ENCODE measurements at places on chromosomes 2 and 18.

- no peak for DNase-seq
These were observed at the start of gene ZBTB7C for GRCh38 chr18:48408727-48409590. ZBTB7C (minus strand) TSS chr18:48409383.

- no peak for DNase-seq
These were observed 6.6 kb downstream of the D2HGDH start for GRCh38 chr2:241741016-241741415.

- DNase-seq = no peak
These were observed 32.7 kb downstream of the COX7A2L start for GRCh38 chr2:42328148-42328833.

GRCh38 chr2:160741815-160742214, 248.2 kb upstream of the RBMS1 start:
- no peak for DNase-seq

DNA sequence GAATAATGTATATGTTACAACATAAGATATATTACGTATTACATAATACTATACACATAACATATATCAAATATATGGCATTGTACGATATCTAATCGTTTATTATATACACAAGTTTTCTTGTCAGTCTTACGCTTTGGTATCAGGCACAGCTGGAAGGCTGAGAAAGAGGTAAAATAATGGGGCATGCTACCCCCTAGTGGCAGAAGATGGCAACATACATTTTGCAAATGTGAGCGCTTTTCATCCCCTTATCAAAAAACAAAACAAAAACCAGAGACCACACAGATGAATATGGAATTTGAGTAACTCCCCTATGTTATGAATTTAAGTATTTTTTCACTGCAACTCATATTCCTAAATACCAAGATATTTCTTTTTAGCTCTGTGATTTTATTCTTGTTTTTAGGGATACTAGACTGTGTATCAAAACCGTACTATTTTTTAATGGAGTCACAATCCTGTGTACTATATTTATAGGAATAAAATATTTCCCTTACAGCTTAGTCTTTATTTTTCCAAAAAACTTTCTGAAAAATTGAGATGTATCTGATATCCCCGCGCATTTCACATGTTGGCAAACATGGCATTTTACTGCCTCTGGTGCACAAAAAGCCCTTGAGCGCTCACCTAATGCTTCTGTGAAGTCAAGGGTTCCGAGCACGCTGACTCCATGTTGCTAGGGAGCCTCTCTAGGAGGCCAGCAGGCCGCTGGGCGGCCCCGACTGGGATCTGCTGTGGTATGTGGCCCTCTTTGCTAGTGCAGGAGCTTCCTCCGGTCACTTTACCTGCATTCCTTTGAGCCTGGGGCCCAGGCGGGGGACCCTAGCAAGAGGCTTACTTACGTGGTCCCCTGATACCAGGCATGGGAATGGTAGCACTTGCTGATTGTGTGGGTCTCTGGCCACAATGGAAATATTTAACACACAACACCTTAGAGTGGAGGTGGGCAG, 62.5 kb downstream of the SLC4A3 start:
- no peak for DNase-seq

- no peak for DNase-seq
These were observed 101.8 kb downstream of the C2orf74 start for GRCh38 chr2:61263830-61264229.

DNA sequence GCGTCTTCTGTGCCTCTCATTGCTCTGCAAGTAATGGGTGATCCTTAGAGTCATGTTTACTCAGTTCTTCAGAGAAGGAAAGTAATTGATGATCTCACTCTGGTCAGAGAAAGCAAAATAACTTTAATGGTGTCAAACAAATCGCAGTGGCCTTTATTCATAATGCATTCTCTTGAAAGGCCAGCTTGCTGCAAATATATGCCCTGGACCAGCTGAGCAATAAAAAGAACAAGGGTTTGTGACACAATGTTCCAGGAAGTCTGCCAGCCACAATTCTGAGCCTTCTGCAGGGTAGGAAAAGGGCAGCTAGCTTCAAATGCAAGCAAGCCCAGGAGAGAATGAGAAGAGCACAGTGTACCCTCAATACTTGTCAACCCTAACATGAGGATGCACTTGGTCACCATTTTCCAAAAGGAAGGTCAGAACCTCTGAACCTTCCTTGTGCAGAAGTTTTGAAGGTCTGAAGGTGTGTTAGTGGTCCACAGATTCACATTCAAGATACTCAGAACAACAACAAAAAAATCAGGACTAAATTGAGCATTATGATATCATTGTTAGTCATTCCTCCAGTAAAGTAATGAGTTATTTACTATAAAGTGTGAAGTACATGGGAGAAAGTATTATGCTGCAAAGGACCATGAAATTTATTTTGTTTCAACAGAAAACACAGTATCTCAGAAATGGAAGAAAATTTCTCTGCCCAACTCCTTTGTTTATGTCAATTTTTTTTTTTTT, 355.6 kb downstream of the PAX3 start:
- DNase-seq = no peak

- no peak for DNase-seq
These were observed 347.6 kb downstream of the CYRIA start for GRCh38 chr2:16318051-16318450.

DNA sequence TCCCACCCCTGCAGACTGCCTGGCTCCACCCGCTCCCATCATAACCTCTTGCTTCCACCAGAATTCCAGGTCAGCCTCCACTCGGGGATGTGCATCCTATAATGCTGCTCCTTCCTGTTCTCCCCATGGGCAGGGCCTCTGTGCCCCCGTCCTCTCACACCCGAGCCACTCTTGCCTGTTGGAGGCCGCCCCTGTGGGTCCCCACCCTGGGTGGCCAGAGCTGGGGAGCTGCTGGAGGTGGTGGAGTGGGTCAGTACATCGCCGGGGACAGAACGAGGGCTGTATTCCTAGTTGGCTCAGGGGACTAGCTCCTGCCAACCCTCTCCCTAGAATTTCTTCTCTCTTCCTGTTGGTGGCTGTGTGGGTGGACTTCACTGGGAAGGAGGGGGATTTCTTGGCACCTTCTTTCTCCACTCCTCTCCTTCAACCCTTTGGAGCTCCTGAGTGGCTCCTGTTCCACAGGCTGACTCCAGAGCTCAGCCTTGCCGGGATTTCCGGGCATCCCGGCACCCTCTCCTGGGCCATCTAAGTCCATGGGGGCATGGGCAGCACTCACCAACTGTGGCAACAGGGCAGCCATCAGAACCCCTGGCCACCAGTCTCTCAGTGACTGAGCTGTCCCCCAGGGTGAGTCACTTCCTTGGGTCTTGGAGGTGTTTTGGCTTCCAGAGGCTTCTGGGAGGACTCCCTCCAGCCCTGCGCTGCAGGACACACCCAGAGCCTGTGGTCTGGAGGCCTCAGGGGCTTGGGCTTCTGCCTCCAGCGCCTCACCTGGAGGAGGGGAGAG, 88.2 kb upstream of the MCFD2 start:
- no peak for DNase-seq

- DNase-seq = no peak
These were observed 469.0 kb downstream of the SLC4A3 start for GRCh38 chr2:220096406-220096805.

DNA sequence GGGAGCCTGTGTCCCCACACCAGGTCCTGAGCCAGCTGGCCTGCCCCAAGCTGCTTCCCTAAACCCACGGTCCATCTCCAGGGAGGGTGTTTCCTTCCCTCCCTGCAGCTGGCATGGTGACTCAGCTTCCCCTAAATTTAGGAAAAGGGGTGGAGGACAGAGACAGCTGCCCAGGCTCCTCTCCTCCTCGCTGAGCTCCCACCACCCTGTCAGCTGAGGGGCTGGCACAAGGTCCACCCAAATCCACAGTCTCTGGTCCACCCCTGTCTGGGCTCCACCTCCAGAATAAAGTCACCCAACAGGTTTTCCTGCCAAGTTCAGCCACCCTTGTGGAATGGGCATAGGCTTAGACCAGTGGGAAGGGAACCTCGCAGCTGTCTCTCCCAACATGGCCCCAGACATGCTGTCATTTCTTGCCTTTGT, 156.5 kb downstream of the TNS1 start:
- no peak for DNase-seq

DNA sequence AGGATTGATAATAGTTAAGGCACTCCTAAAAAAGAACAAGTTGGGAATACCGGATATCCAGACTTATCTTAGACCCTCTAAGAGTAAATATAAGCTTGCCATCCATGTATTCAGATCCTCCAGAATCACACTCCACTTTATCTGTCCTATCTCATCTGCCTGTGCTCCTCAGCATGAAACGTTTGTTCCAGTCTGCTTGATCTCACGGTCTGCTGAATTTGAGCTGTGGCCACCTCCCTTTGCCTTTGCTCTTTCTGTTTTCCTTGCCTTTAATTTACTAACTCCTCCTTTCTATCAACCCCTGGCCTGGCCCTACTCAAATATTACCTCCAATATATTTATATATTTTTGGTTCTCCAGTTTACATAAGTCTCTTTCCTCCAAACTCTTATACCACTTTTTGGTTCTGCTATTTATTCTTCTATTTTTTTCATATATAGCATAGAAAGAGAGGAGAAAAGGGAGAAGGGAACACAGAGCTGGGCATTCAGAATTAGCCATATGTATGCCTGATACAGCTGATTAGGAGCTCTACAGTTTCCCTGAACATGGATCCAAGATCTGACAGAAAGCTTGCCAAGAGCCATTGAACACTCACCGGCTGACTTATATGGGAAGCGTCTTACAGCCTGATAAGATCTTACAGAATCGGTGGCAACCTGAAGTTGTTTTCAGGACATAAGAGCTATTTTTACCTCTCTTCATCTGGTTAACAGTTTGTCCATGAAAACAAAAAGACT, 21.8 kb upstream of the DNAJC27 start:
- no peak for DNase-seq

DNA sequence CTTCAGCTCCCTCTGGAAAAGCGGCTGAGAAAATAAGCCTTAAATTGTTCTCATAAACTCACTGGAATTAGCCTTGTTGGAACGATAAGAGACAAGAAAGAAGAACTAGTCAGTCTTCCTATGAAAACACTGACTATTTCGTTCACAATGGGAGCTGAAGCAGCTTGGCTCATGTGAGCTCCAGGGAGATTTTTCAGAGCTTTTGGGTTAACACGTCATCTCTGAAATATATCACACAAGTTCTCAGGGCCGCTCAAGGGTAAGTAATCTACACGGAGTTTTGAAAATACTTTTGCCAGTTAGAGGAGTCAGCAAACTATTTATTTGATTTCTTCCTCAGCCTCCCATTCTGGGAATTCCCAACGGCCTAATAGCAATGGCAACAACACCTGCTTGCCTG, 316.2 kb upstream of the MGAT5 start:
- DNase-seq = no peak

- no peak for DNase-seq
These were observed 22.4 kb downstream of the PTPN2 start for GRCh38 chr18:12861637-12862036.

- no peak for DNase-seq
These were observed 292.8 kb downstream of the CCDC85A start for GRCh38 chr2:56476509-56477071.

- no peak for DNase-seq
These were observed 911.4 kb upstream of the ZEB2 start for GRCh38 chr2:145431181-145431951.

GRCh38 chr2:109000738-109001137, 11.7 kb upstream of the EDAR start:
- DNase-seq = no peak

DNA sequence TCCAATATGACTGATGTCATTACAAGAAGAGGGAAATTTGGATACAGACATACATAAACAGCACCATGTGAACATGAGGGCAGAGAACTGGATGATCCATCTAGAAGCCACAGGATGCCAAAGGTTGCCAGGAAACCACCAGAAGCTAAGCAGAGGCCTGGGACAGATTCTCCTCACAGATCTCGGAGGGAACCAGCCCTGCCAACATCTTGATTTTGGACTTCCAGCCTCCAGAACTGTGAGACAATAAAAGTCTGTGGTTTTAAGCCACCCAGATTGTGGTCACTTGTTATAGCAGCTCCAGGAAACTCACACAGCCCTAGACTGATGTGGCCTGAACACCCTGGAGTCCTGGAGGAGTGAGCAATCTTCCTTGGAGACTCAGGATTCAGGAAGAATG, 351.6 kb downstream of the EIPR1 start:
- no peak for DNase-seq

GRCh38 chr2:64447317-64448040, 6.5 kb upstream of the LGALSL start:
- no peak for DNase-seq

DNA sequence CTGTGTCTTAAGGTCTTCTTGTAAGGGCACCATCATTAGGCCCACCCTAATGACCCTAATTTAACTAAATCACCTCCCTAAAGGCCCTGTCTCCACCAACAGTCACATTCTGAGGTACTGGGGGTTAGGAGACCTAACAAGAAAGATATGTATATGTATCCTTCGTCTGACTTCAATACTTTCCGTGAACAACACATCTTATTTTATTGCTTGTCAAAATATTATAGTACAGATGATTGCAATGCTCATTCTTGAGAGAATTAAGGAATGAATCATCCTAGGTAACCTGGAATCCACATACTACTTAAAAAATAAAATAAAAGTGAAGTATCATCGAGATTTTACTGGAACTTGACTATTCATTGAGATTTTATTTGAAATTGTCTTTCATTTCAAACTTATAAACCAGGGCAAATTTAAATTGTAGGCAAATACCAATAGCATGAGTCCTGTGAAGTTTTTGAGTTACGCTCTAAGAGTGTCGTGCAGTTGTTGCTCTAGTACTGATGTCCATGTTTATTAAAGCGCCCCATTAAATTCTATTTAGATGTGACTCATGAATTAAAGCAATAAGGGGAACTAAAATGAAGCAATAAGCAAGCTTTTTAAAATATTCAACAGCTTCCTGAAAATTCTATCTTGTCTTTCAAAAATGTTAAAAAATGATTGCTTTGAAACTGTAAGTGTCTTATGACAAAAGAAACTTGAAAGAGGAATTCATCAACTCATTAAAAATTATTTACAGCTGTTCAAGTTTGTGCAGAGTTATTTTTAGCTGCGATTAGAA, 40.0 kb downstream of the CCDC102B start:
- DNase-seq = no peak

DNA sequence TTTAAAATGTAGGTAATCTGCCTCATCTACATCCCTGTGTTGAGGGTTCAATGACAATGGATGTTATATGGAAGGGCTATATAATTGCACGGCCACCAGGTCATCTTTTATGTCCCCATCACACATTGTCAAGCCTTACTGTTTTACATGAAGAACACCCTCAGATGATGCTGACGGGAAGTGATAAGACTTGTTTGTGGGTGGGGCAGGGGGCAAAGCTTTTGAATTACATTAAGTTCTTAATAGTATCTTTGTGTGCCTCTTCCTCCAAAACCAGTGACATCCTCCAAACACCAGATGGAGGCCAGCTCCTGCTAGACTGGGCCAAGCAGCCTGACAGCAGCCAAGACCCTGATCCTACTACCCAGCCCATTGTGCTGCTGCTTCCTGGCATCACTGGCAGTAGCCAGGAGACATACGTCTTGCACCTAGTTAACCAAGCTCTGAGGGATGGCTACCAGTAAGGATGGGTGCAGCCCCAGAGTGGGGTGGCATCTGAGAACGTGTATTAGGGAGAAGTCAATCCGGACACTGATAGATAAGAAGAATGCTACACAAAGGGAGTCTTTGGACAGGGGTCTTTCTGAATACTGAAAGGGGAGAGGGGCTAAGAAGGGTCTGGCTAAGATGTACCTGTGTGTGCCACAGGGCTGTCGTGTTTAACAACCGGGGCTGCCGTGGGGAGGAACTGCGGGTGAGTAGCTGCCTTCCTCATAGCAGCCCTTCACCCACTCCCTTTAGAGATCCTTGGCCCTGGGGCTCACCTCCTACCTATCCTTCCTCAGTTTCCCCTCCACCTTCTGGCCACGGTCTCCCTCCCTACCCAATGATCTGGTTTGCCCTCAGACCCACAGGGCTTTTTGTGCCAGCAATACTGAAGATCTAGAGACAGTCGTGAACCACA, 5.3 kb downstream of the ABHD1 start:
- no peak for DNase-seq

Measured in activated CD4-positive, alpha-beta T cell treated with anti-CD3 and anti-CD28 coated beads for 1 hour (primary cell).